T-cell (primary cell): ENCODE measurements at places on chromosomes 3 and 15. TPM values are rescaled to one million over a fixed set of nuclear protein-coding genes. Genes with fewer than 3 reads are reported as not detected.

CHRM5 gene
- total RNA-seq: not detected

DNA sequence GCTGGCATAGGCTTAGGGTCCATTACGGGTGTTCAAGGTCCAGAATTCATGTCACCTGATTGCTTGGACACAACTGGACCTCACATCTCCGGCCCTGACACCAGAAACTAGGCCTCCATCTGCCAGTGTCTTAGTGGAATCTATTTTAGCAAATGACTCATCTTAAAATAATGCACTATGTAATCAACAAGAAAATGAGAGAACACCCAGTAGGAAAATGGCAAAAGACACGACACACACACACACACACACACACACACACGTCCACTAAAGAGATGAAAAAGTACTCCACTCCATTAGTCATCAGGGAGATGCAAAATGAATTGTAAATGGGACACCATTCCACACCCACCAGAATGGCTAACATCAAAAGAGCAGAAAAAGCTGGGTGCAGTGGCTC, 11.2 kb downstream of the APBA2 start:
- DNase-seq: no peak

GRCh38 chr3:126343649-126344035, 13.6 kb downstream of the KLF15 start:
- DNase-seq: no peak

DNA sequence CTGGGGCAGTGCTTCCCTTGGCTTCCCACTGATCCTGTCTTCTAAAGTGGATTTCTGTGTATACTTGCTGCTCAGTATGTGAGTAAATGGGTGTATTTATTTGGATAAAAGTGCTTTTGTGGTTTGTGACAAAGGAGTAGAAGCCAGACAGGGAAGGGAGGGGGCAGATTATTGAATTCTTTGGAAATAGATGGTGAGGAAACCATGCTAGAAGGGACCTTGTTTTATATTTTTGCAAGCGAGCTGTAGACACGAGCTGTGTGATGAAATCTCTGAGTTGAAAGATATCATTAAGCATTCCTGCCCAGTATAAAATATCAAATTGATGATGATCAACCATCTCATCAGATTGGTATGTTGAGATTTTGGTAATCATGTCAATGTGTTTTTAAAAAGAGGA, 68.9 kb downstream of the DUT start:
- no peak for DNase-seq
